ENCODE measurements at places on chromosomes 7 and 10.
A peak's percentile ranks its signal among the peaks of the same experiment; 100 is the strongest.

GRCh38 chr7:70051726-70052125 lies 453.5 kb downstream of the AUTS2 start:
- DNase-seq = no peak

GRCh38 chr10:73889014-73889413 lies 14.7 kb upstream of the CAMK2G start:
- no peak for DNase-seq

- no peak for DNase-seq
Observed at GRCh38 chr10:101047268-101047667, 14.5 kb upstream of the KAZALD1 start.

GRCh38 chr10:93821051-93821772 lies 63.5 kb downstream of the LGI1 start:
- no peak for DNase-seq

DNA sequence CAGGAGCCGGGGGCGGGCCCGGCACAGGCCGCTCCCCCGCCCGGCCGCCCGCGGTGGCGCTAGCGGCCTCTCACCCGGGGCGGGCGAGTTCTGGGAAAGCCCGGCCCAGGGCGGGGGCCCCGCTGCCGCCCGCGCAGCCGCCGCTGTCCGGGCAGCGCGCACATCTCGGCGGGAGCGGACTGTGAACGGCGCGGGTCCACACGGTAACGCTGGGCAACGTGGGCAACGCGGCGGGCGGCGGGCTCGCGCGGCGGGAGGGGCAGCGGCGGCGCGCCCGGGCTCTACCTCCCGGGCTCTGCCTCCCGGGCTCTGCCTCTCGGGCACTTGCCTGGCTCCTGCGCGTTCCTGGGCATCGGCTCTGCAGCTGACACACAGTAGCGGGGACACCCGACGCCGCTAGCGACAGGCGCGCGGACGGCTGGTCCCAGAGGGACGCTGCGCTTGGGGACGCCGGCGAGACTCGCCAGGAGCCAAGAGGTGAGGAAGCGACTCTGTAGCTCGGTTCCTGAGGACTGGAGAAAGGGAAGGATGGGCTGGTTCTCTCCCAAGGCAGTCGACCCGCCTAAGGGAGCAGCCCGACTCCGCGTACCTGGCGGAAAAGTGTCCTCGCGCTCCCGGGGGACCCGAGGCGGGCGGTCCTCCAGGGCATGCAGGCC lies at the start of gene PLCE1:
TSS of gene PLCE1 (plus strand) at position 150 of the 656 bp plus-strand sequence. CDS start 37,116 bp downstream, outside the sequence.
- peak; percentile 62 for DNase-seq

DNA sequence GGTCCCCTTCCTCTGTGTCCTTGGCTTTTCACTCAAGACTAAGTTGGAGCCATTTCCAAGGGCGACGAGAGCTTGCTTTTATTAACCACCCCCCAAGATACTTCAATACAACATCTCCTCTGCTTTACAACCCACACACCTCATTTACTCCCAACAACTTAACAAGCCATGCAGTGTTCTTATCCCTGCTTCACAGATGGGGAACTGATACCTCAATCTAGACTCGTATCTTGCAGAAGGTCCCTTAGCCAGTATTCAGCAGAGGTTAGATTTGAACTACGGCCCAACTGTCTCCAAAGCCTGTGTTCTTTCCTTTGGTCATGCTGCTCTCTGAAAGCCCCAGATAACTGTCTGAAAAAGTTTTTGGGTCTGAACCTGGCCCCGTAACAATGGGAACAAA lies 444.8 kb downstream of the GRID1 start:
- no peak for DNase-seq

- DNase-seq = no peak
Observed at GRCh38 chr7:34991938-34992840, 45.1 kb downstream of the DPY19L1 start.

- DNase-seq = no peak
Observed at GRCh38 chr7:143025371-143025770, 1.6 kb downstream of the OR9A2 start.

- peak; percentile 78 for DNase-seq
Observed at GRCh38 chr7:17298840-17299482, 509 bp downstream of the AHR start.

- DNase-seq = peak; percentile 21
Observed at GRCh38 chr7:133859231-133859630, 267.9 kb upstream of the LRGUK start.

DNA sequence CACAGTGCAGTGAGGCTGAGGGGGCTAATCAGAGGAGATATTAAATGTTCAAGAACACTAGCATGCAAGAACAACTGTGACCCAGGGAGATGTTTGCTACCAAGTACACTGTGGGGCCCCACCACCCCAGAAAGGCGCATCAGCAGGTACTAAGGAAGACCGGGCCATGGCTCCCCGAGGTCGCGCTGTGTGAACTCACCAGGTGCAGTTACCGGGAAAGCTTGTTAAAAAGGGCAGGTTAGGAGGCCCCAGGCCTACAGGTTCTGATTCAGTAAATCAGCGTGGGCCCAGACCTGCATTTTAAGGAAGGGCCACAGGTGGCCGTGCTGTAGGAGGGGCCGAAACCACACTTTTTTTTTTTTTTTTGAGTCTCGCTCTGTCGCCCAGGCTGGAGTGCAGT lies 54.6 kb downstream of the TMEM209 start:
- DNase-seq = no peak

- DNase-seq = no peak
Observed at GRCh38 chr7:98760201-98760651, 109.6 kb downstream of the TMEM130 start.

DNA sequence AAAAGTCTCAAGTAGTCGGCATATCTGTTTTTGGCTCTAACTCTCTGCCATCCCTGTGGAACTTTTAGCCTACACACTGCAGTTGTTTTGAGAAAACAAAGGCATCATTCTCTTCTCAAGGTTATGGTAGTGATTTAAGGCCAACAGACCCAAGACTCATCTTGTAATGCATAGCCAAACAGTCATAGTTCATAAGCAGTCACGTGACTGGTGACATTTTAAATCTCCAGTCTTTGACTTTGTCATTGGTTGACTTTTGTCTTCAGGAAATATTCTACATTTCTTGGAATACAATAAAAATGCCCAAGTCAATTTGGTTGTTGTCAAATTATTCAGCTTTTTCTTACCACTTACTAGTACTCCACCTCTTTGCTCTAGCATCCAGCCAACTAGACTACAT lies 114.8 kb downstream of the ANKRD30A start:
- no peak for DNase-seq

DNA sequence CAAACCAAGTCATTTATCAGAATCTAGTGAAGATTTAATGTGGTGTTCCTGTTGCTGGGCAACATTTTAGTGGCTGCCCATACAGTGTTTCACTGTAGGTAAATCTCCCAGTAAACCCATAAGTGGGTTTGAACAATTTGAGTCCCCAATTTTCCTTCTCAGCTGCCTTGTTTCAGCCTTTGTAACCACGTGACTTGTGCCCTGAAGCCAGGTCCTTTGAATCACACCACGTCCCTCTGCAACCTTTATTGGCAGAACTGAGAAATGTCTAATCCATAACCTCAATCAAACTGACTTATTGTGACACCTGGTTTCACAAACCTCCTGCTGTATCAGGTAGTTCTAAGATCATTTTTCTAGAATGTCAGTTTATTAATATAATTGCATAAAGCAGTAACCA lies 30.1 kb downstream of the SND1 start:
- DNase-seq = no peak

DNA sequence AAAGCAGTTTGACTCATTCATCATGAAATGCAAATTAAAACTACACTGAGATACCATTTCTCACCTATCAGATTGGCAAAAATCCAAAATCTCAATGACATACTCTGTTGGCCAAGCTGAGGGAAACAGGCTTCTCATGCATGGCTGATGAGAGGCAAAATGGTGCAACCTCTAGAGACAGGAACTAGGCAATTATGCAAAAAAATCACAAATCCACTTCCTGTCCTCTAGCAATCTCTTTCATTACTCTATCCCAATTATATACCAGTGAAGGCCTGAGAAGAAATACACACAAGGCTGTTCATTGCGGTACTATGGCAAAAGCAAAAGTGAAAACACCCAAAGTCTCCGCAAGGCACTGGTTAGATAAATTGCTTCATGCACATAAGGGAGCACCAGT lies 25.9 kb upstream of the PTPRN2 start:
- no peak for DNase-seq

DNA sequence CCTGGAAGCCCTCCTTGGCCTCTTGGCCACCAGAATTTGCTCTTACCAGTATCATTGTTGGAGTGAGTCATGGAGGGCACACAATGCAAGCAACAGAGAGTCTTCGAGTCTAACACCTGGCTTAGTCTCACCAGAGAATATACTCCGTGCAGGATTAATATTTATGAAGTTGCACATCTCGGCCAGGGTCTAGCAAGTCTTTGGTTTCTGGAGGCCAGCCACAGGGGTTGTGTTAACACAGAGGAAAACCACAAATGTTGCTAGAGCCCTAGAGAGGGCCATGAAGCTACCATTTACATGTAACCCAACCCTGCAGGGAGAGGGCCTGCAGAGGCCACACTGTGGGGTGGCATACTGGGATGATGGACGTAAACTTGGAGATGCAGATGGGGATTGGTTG lies 71.8 kb downstream of the MTPN start:
- DNase-seq = no peak

DNA sequence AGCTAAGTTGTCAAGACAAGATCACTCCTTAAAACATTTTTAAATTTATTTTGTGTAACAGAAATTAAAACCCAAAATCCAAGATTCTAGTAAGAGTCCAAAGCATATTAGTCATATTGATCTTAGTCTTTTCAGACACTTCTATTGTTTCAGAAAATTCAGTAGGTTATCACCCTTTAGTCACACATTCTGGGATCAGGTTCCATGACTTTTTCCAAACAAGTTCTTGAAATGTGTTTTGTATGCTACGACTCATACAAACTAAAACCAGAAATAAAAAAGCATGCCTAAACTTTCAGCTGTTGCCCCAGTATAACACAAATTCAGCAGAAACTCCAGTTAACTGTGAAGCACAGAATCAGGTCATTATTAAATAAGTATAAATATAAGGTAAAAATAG lies 10.7 kb downstream of the SEMA3D start:
- no peak for DNase-seq

DNA sequence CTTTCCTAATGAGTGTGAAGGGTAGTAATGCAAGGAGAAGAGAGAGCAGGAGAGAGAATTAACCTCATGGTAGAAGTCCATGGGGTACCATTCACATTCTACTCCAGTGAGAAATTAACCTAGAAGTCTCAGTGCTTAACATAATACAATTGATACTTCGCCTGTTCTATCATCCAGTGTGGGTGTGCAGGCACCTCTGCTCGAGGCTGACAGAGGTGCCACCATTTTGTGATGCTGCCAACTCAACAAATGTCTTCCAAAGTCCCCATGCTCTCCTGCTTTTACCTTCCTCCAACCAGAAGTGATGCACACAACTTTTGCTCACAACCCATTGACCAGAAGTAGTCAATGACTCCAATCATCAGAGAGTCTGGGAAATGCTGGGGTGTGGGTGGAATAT lies 118.3 kb upstream of the LAMB4 start:
- DNase-seq = no peak

- no peak for DNase-seq
Observed at GRCh38 chr7:36949711-36950600, 225.7 kb upstream of the AOAH start.

DNA sequence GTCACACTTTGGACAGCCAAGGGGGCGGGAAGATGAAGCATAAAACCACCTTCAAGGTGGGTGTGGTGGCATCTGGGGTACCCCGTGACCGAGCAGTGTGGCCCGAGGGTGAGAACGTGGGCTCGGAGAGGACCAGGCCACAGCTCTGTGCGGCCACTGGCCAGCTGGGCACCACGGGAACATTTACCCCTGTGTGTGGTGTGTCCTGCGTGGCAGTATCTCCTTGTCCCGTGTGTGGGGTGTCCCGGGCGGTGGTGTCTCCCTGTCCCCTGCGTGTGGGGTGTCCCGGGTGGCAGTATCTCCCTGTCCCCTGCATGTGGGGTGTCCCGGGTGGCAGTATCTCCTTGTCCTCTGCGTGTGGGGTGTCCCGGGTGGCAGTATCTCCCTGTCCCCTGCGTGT lies 570.3 kb downstream of the DNAJB6 start:
- no peak for DNase-seq

DNA sequence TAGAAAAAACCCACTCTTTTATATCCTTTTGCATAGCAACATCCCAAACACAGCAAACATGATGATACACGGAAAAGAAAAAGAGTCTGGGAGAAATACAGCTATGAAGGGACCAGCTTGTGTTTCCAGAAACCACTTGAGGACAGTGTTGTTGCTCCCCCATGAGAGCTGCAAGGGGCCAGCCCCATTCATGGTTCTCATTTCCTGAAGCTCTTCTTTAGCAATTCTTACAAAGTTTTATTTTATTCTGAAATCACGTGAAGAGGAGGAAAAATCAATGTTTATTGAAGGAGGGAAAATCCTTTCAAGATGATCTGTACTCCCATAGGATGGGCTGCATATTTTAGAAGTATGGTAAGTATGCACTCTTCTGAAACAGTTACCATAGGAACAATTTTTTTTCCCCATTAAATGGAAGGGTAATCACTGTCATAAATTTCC lies 17.5 kb upstream of the PRTFDC1 start:
- no peak for DNase-seq

- no peak for DNase-seq
Observed at GRCh38 chr7:3117488-3118231, 74.0 kb upstream of the CARD11 start.

DNA sequence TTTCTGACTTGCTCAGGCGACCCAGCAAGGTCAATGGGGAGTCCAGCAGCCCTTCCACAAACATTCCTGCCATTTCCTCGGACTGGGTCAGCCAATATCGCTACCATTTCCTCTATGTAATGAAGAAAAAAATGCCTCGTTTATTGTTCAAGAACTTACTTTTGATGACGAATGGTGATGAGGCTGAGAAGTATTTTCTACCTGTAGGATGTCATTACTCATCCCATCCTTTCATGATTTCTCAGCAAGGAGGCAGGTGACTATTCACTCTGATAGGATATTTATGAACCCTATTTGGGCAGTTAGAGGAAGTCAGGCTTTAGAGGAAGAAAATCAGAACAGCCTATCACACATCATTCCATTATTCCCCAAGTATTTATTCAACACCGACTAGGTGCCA lies 178.6 kb downstream of the FANK1 start:
- no peak for DNase-seq

DNA sequence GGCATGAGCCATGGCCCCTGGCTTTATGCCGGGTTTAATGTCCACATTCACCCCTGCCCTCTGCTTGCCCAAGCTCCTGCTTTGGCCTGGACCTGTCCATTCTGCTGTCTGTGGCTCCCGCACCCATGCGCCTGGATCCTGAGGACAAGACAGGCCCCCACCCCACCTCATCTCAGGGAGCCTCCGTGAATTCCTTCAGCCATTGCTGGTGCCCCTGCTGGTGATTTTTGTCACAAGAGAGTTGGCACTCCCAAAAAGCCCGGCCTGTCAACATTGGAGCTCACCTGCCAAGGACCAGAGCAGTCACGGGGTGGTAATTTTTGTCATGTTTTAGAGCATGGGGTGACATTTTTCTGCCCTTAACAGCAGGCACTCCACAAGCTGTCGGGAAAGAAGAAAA lies 127.5 kb upstream of the PLXNA4 start:
- DNase-seq = no peak

- no peak for DNase-seq
Observed at GRCh38 chr7:50246551-50246950, 58.0 kb upstream of the IKZF1 start.

- peak; percentile 76 for DNase-seq
Observed at GRCh38 chr10:132186488-132187429, at the start of gene DPYSL4. Gene DPYSL4 (plus strand): TSS chr10:132186948. CDS start chr10:132187064, 116 bp downstream.

- DNase-seq = no peak
Observed at GRCh38 chr7:66047426-66047825, 28.2 kb upstream of the ASL start.

All from H1 (cell line).